ENCODE measurements at places on chromosomes 6 and 20. TPM values are rescaled to one million over a fixed set of nuclear protein-coding genes. Genes with fewer than 3 reads are reported as not detected.

- no peak for DNase-seq
Observed at GRCh38 chr6:51464956-51465355, 622.5 kb downstream of the PKHD1 start.

DNA sequence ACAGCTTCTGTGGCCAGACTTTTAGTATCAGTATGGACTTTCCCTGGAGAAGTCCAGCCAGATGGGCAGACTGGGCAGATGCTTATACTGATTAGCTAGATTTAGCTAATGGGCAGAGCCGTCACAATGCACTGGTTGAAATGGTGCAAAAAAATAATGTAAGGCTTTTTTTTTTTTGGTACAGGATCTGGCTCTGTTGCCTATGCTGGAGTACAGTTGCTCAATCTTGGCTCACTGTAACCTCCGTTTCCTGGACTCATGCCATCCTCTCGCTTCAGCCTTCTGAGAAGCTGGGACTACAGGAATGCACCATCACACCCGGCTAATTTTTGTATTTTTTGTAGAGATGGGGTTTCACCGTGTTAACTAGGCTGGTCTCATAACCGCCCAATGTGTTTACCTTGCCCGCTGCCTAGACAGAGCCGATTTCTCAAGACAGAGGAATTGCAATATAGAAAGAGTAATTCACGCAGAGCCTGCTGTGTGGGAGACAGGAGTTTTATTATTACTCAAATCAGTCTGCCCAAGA, 16.4 kb upstream of the KIFC1 start:
- peak; percentile 78 for DNase-seq

- DNase-seq, result no peak
Observed at GRCh38 chr20:10004900-10005299, 29.9 kb upstream of the ANKEF1 start.

- DNase-seq, result no peak
Observed at GRCh38 chr20:47172579-47172978, 183.9 kb downstream of the ZMYND8 start.

DNA sequence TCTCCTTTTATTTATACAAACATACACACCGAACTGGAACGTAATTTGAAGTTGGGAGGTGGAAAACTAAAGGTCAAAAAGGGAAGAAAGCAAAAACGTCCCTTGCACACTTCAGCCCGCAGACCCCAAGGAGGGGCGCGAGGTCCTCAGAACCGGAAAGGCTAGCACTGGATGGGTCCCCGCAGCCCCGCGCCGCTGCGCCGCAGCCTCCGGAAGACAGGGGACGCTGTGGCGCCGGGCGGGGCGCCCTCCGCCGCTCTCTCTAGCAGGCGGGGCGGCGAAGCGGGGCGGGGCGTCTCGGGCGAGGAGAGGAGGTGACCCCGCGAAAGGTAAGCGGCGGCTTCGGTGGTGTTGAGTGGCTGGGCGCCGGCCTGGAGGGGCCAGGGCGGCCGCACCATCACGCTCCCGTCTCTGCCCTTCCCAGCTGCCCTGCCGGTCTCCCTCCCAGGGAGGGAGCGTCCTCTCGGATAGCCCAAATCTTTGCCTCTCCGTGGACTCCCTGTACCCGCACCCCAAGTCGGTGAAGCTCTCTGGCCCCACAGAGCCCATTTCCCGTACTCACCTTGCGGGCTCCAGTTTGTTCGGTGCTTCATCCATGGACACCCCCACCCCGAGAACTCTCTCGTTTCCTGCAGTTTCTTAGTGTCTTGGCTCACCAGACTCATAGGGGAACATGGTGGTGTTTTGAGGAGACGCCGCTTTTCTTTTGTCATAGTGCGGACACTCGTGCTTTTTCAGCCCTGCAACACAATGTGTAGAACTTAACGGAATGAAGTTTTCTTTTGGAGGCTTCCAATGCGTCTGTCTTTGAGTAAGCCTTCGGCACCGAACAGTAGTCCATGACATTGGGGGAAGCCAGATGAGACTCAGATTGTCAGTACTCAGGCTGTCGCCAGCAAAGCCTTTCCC, at the start of gene SMIM8:
Gene SMIM8, plus strand, starts transcription at position 285 of the 909 bp plus-strand sequence. CDS start 14,444 bp downstream, outside the sequence.
- peak; percentile 91 for DNase-seq

DNA sequence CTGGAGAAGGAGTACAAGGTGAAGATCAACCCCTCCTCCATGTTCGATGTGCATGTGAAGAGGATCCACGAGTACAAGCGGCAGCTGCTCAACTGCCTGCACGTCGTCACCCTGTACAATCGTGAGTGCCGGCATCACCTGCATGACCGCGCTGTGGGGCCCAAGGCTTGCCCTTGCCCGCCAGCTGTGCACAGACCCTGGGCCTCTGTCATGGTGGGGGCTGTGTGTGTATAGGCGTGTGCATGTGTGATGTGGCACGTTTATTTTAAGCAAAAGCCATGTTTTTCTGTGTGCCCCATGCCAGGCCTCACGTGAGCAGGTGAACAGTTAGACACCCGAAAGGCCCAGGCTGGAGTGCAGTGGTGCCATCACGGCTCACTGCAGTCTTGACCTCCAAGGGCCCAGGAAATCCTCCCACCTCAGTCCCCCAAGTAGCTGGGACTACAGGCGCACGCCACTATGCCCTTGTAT, 36.3 kb downstream of the PYGB start:
- no peak for DNase-seq

- DNase-seq, result no peak
Observed at GRCh38 chr6:133991096-133991593, 38.1 kb downstream of the TBPL1 start.

GRCh38 chr6:137805622-137806021, 61.4 kb upstream of the TNFAIP3 start:
- no peak for DNase-seq

- no peak for DNase-seq
Observed at GRCh38 chr20:11972478-11972877, 54.8 kb downstream of the BTBD3 start.

DNA sequence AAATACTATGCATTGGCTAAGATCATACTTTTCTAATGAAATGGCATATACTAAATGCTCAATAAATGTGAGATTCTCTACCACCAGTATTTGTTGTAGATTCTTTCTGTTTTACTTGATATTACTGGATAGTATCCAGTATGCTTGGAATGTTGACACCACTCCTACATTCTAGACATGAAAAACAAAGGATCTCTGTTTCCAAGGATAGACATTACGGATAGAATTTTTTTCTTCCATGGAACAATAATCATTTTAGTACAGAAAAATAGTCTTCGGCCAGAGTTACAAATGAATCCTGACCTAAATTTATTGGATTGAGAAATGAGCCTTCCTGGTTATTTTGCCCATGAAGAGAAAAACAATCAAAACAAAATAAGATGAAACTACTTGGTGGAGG, 258.2 kb upstream of the NT5E start:
- DNase-seq, result no peak

- DNase-seq, result no peak
Observed at GRCh38 chr6:6932968-6933367, 174.8 kb upstream of the RREB1 start.

DNA sequence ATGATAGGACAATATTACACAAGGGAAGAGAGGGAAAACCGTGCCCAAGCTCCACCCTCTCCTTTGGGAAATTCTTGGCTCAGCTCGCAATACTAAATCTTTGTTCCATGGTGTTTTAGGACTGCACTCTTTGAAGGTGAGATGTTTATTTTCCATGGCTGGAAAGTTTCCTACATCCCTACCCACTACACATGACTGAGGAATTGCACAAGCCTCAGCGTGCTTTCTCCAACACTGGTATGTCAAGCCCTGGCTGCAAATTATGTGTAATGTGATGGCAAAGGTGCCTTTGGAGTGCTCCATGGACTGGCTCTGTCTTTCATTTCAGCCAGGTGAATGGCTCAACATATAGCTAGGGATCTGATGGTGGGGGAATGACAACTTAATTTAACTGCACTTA, 134.3 kb downstream of the ISM1 start:
- DNase-seq, result no peak

DNA sequence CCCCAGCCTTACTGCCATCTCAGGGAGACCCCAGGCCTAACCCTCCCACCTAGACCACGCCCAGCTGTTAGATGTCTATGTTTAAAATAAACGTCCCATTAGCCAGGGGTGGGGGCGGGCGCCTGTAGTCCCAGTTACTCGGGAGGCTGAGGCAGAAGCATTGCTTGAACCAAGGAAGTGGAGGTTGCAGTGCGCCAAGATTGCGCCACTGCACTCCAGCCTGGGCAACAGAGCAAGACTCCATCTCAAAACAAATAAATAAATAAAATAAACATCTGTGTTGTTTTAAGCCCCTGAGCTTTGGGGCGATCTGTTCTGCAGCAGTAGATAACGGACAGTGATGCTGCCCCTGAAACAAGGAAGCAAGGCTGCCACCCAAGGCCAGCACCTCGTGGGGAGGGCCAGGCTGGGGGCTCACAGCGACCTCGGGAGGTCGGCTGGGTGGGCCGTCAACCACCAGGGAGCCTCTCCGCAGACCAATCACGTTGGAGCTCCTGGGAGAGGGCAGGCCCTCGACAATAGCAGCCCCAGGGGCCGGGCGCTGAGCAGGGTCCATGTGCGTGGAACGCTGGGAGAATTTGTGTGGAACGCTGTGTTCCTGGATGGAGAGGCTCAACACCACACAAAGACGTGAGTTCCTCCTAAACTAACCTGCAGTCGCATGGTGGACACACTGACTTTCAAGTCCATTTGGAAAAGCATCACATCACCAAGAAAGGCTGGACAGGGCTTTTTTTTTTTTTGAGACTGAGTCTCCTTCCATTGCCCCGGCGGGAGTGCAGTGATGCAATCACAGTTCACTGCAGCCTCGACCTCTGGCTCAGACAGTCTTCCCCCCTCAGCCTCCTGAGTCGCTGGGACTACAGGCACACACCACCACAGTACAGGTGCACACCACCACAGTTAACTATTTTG, 1.0 kb upstream of the HELZ2 start:
- DNase-seq, result no peak

- DNase-seq, result no peak
Observed at GRCh38 chr6:157813191-157813590, 9.9 kb upstream of the SNX9 start.

DNA sequence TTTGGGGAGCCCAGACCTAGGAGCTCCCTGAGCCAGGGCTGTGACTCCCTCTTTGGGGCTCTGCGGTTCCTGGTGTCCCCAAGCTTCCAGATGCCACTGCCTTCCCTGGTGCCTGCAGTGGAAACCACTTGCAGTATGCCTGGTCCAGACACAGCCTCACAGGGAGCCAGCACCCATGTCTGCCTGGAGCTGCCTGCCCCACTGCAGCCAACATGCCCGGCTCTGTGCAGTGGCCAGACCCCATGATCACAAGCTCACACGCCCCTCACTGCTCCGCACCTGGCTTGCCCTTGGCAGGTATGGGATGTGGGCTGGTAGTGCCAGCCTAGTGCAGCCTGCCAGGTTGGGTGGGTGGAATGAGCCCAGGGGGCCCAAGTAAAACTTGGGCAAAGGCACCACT, 644.8 kb downstream of the HTR1B start:
- no peak for DNase-seq

DNA sequence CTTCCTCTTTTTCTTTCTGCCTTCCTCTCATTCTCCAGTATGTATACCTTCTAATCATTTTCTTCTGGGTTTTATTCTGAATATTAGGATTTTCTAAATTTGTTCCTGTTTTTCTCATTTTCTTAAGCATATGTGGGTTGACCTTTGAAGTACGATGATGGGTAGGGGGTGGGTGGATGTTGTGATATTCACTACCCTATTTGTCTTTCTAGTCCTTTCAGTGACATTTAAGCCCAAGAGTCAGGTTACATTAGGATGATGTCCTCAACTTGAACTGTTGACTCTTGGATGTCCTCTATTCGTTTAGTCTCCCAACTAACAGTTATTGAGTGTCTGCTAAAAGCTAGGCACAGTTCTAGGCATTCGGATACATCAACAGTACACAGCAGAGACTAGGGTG, 7.3 kb downstream of the ABT1 start:
- DNase-seq, result no peak

DNA sequence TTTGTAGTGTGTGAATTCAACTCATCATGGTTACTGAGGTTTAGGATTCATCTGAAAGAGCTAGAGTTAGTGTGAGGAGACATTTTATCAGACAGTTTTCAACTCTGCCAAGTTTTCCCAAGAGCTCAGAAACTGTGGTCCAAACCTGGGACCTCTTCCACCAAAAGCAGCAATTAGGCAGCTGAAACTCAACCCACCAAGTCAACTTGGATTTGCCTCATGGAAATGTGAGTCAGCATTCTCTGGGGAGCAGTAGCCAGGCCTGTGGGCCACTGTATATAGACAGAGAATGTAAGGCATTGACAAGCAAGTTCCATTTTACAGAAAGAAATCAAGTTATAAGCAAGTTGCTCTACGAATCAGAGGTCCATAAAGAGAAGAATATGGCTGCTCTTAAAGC, 178.8 kb upstream of the HDDC2 start:
- no peak for DNase-seq

GRCh38 chr6:136788069-136788902, 4.0 kb downstream of the MAP3K5 start:
- no peak for DNase-seq

GRCh38 chr6:39217177-39217864, 12.0 kb downstream of the KCNK5 start:
- DNase-seq, result no peak

- DNase-seq, result no peak
Observed at GRCh38 chr6:7761051-7761450, 35.2 kb downstream of the BMP6 start.

- no peak for DNase-seq
Observed at GRCh38 chr6:13026557-13026956, 301.8 kb downstream of the TBC1D7 start.

C6orf15 gene
- total RNA-seq, result not detected

CFAP206 gene
- total RNA-seq, result 0.24 TPM

BHLHE23 gene
- not detected for total RNA-seq

CSNK2A1 gene
- total RNA-seq, result 113 TPM

BPIFB2 gene
- not detected for total RNA-seq

ACAT2 gene
- 108 TPM for total RNA-seq

BCAS1 gene
- 11.1 TPM for total RNA-seq

PXDC1 gene
- total RNA-seq, result 15.0 TPM

MAN1A1 gene
- total RNA-seq, result 13.3 TPM

EYA2 gene
- total RNA-seq, result 0.35 TPM

NTSR1 gene
- total RNA-seq, result not detected

HSPA12B gene
- not detected for total RNA-seq

RAET1G gene
- not detected for total RNA-seq

All from Calu3 (cell line).